ENCODE measurements at places on chromosomes 12 and 14.

- no peak for DNase-seq
Measured at GRCh38 chr14:40119321-40119720, 687.1 kb upstream of the FBXO33 start.

DNA sequence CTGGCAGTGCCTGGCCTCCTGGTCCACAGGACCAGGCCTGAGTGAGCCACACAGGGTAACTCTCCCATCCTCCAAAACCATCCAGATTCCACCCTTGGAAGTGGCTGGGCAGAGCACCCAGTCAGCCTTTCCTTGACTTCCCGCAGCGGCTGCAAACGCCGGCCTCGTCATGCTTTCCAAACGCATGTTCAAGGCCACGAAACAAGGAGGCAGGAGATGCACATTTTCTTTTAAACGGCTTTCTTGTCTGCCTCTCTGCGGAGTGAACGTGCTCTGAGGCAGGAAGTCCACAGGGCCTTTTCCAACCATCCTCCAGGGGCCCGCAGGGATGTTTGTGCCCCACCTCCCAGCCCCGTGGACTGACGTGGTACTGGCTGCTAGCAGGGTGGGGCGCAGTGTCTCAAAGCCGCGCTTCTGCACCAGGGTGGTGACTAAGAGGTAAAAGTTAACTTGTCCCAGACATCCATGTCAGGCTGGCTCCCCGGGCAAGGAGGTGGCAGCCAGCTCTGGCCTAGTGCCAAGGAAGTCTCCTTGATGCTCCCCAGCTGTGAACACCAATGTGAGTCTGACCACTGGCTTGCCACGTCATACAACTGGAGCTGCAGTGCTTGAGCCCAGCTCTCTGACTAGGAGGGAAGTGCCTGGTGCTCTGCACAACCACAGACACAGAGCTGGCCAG is 45.0 kb downstream of the KCNA5 start:
- DNase-seq, result no peak

DNA sequence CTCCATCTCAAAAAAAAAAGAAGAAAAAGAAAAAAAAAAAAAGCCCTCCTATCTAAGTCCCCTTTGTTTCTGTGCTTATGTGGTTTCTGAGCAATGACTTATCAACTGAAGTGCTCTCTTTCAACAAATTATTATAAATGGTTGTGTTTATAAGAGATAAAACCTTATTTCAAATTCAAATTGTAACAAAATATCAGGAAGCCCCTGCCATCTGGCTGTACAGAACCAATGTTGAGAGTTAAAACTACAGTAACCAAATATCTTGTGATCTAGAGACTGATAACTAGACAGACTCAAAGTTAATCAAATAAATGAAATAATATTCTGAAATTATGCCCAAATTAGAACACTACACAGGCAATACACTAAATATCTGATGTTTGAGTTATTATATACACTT is 143.0 kb upstream of the CPNE8 start:
- no peak for DNase-seq

DNA sequence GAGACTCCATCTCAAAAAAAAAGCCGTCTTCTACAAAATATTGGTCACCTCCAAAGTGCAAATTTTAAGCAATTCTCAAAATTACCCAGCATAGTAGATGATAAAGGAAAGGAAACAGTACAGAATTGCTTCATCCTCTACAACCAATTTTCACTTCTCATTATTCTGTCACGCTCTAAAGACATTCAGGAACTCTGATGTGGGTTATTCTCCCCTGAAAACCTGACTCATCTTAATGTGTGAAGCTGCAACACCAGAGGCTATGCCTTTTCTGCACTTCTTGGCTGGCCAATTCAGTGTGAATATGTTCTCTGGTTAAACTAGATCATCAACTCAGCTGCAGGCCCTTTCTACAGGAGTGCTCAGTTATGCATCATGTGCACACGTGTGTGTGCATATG is 11.0 kb downstream of the PTGER2 start:
- DNase-seq, result peak; percentile 29

Data from stimulated activated naive CD8-positive, alpha-beta T cell treated with anti-CD3 and anti-CD28 coated beads, Interleukin-15, Interleukin-2, amounts not matched to agents 100 U/mL and 50 U/mL, for 24 hours (primary cell).